ENCODE measurements at places on chromosomes 4 and X.

- DNase-seq, result no peak
Observed at GRCh38 chrX:31071262-31071661, 579 bp downstream of the FTHL17 start.

DNA sequence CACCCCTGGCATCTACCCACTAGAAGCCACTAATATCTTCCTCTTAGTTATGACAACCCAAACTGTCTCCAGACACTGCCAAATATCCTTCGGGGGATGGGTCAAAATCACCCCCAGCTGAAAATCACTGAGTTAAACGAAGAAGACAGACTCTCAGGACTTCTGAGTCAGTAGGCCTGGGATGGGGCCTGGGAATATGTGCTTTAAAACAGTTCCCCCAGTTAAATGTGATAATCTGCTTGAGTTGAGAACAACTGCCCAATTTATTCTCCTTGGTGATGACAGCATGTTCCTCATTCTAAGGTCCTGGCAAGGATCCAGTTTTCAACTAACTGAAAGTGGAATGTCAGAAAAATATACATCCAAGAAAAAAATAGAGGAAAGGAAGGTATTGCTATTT, 52.4 kb downstream of the CBLL2 start:
- no peak for DNase-seq

DNA sequence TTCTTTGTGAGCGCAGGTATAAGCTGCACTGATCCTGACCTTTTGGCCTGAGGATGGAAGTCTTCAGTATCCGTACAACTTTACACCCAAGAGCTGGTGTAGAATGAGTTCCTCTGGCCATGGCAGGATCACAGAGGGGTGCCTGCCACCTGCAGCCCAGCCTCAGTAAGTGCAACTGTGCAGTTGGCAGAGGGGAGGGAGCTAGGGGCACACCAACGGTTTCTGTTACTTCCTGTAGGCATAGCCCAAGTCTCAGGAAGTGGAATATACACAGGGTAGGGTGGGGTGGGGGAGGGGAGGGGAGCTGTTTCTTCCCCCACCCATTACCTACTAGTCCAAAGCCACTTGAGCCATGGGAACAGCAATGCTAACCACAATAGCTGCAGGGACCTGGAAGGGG, 85.4 kb upstream of the GBA3 start:
- peak; percentile 43 for DNase-seq

DNA sequence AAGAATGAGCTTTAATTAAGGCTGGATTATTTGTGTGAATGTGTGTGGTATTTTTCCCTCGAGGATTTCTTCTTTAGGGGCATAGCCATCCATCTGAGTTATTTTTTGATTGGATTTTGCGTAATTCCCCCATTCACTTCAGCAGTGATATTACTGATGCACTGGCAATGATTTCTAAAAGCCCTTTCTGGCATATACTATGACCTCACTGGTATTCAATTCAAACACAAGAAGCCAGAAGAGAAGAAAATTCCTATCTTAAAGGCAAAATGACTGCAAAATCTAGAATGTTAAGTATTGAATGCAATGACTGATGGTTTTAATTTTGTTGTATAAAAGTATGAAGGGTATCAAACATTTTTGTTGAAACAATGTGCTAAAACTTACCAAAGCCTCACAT, 71.1 kb upstream of the DDIT4L start:
- DNase-seq, result no peak

DNA sequence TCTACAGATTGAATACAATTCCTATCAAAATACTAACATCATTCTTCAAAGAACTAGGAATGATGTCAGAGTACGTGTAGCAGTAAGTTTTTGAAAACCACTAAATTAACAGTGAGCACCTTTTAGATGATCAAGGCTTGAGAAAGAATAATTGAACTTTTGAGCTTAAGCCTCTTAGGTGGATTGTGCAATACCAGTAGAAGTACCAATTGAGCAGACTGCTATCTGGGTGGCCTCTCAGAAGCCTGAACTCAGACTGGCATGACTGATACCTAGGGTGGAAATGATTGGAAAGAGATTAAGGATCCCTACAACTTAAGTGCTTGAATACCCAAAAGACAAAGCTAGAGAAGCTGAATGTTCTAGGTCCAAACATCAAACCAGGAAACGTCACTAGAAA, 200.3 kb upstream of the GALNTL6 start:
- no peak for DNase-seq

DNA sequence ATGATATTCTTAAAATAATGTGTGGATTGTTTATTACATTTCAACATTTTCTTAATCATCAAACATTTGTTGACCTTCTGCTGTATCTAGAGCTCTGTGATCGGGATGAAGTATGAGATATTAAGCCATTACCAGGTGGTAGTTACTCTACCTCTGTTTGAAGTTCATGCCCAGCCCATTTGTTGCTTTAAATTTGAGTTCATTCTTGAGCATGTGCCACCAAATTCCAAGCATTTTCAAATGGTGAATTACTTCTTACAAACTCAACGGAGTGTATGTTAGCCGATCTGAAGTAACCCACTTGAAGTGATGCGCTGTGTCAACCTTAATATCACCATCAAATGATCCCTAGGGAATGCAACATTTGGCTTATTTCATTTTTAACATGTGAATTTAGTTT, 7.3 kb upstream of the DTHD1 start:
- peak; percentile 63 for DNase-seq

GRCh38 chr4:127686658-127687057, 43.5 kb upstream of the SLC25A31 start:
- DNase-seq, result peak; percentile 33

DNA sequence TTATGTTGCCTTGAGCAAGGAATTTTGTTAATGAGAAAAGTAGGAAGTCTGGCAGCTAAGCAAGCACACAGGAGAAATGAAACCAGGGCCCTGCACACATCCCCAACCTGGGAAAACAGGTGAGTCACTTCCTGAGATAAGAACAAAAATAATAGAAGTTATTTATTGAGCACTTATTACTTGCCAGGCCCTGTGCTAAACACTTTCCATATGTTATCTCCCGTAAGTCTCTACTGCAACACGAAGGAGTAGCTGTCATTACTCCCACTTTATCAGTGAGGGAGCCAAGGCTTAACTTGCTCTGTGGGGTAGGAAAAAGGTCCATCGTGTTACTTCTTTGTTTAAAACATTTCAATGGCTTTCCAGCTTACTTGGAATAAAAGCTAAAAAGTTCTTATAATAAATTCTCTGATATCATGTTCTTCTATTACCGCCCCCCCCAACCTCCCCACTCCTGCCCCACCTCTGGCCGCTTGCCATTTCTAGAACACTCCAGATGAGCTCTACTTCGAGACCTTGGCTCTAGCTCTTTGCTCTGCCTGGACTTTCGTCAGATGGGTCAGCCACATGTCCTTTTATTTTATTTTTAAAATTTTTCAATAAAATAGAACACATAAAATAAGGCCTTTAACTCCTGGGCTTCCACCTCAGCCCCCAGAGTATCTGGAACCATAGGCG, 36.3 kb upstream of the PLAC8 start:
- peak; percentile 23 for DNase-seq

All from astrocyte of the hippocampus (primary cell).